Germinal center (tissue), 1 donor: ENCODE measurements at places on chromosomes 7 and 10.

- no peak for DNase-seq
Measured at GRCh38 chr10:105503714-105504113, 862.6 kb downstream of the SORCS3 start.

DNA sequence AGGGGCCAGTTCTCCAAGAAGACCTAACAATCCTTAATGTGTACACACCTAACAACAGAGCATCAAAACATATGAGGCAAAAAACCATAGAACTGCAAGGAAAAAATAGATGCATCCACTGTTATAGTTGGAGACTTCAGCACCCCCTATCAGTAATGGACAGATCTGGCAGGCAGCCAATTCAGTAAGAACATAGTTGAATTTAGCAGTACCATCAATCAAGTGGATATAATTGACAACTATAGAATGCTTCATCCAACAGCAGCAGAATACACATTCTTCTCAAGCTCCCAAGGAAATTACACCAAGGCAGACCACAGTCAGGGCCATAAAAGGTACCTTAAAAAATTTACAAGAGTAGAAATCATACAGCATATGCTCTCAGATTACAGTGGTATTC, 42.2 kb downstream of the POLL start:
- DNase-seq = no peak

DNA sequence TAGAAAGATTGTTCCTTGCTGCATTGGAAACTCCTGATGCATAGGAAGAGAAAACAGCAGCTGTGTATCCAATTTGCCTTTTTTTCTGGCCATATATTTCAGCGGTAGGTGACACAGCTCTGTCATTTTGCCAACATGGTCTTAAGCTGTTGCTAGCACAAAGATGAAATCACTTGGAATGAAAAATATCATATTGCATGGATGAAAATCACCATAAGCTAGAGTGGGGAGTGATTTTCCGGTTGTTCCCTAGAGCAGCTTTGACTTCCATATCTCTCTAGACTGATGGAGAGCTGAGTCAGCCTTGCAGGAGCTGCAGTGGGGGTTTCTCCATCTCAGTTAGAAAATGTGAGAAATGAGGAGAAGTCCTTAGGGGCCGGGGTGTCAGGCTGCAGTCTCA, 38.3 kb upstream of the BTBD16 start:
- DNase-seq = no peak

DNA sequence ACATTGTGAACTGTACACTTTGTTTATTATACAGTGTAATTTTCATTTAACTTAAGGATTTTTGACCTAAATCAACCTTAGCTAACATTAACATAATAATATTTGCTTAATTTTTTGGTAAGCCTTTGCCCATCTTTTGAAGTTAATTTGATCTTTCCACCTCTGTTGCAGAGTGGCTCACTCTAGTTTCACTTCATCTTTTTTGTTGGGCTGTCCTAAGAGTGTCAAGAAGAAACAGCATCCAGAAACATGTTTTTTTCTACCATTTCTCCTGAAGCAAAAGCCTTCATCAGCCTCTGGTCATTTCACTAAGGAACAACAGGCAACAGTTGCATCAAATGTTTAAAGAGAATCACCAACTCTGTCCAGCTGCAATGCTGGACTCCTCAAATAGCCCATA, 824.7 kb downstream of the REEP3 start:
- DNase-seq = no peak

DNA sequence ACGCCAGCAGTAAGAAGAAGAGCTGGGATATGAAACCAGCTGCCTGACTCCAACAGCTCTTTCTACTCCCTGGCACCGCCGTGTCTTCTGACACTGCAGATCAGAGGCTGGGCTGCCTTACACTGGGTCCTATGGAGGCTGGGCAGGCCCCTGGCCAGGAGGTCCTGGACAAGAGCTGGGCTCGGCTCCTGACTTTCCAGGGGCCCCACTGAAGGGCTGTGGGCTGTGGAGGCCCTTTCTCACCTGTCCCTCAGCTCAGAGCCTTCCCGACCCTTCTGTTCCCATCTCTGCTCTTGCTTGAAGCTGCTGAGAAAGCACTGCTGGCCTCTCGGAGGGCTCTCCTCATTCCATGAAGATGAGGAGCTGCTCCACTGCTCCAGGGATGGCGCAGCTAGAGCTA, 85.9 kb upstream of the UNC5B start:
- DNase-seq = peak; percentile 1

GRCh38 chr10:123878666-123879303, 12.8 kb downstream of the CPXM2 start:
- no peak for DNase-seq

- DNase-seq = no peak
Measured at GRCh38 chr7:39656415-39656814, 33.0 kb downstream of the RALA start.

GRCh38 chr7:41887416-41887815, 184.5 kb upstream of the INHBA start:
- no peak for DNase-seq

GRCh38 chr10:46550076-46550790, 6.2 kb downstream of the GPRIN2 start:
- no peak for DNase-seq
